ENCODE measurements at places on chromosomes 7 and 10.

DNA sequence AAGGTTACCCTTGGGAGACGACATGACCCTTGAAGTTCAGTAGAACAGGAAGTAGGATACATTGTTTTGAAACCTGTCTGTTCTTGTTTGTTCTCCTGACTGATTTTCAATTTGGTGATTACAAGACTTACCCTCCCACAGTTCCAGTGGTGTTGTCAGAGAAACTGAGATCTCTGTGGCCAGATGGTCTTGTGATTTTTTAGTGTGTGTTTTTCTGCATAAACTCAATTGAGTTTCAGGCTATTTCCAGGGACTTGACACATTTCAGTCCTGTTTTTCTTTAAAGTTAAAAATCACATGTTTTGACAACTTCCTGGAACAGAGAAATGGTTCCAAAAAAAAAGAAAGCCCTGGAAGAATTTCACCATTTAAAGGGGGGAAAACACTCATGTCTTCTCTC lies 22.3 kb downstream of the PIK3CG start:
- peak; percentile 31 for DNase-seq

DNA sequence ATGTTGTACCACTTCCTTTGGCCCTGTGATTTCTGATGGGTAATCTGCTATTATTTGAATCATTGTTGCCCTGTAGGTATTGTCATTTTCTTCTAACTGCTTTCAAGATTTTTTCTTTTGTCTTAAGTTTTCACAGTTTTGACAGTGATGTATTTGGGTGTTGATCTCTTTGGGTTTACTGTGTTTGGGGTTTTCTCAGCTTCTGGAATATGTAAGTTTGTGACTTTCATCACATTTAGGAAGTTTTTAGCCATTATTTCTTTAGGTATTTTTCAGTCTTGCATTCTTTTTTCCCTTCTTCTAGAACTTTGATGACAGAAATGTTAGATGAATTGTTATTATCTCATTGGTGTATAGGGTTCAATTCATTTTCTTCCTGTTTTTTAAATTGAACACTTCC lies 23.1 kb upstream of the PON2 start:
- no peak for DNase-seq

GRCh38 chr7:156060925-156061324 lies 248.7 kb upstream of the SHH start:
- no peak for DNase-seq

DNA sequence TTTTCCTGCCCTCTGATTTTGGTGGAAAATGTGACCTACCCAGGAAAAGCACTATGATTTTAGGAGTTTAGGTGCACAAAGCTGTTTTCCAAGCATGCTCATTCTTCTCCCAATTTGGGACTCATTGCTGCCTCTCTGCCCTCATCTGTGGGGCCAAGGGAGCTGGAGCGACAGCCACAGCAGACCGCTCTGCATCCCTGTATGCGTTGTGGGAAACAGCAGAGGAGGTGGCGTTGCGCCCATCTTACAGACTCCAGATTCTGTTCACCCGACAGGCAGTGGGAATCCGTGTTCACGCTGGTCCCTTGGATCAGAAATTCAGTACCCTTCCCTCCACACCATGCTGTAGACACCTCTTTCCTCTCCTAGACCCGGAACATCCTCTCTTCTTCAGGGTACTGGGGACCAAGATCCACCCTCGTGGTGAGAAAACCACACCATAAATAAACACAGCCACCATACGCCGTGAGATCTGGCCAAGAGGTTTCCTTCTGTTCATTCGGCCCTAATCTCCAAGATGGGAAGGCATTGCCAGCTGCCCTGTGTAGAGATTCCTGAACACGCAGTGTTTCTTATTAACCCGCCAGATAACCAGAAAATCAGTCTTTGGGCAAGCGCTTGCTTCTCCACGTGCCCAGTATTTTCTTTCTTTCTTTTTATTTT lies 87.9 kb downstream of the CUX1 start:
- no peak for DNase-seq
